ENCODE measurements at places on chromosomes 16 and 17.

- DNase-seq: no peak
Observed at GRCh38 chr16:21186326-21186691, 25.1 kb downstream of the ZP2 start.

DNA sequence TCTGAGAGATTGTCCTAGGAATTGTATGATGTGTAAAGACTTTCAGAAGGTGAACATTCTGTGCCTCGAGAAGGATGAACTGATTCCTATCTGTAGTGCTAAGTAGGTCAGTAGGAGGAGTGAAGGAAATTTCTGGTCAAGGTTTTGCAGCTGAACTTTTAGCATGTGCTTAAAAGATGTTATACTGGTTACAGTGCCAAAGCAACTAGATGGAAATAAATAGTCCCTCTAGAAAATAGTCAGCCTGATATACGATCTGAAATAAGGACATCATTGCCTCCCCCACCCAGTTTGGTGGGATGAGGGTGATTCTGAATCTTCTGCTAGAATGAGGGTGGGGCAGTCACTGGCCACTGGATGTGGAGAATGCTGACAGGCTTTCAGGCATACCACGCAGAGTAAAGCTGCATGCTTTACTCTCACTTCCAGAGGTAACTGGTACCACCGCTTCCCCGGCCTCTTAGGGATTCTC is 57.2 kb upstream of the VPS4A start:
- no peak for DNase-seq

- no peak for DNase-seq
Observed at GRCh38 chr16:1523581-1524245, 9.8 kb upstream of the TMEM204 start.

- peak; percentile 27 for DNase-seq
Observed at GRCh38 chr16:53998024-53998810, 288.4 kb downstream of the IRX3 start.

DNA sequence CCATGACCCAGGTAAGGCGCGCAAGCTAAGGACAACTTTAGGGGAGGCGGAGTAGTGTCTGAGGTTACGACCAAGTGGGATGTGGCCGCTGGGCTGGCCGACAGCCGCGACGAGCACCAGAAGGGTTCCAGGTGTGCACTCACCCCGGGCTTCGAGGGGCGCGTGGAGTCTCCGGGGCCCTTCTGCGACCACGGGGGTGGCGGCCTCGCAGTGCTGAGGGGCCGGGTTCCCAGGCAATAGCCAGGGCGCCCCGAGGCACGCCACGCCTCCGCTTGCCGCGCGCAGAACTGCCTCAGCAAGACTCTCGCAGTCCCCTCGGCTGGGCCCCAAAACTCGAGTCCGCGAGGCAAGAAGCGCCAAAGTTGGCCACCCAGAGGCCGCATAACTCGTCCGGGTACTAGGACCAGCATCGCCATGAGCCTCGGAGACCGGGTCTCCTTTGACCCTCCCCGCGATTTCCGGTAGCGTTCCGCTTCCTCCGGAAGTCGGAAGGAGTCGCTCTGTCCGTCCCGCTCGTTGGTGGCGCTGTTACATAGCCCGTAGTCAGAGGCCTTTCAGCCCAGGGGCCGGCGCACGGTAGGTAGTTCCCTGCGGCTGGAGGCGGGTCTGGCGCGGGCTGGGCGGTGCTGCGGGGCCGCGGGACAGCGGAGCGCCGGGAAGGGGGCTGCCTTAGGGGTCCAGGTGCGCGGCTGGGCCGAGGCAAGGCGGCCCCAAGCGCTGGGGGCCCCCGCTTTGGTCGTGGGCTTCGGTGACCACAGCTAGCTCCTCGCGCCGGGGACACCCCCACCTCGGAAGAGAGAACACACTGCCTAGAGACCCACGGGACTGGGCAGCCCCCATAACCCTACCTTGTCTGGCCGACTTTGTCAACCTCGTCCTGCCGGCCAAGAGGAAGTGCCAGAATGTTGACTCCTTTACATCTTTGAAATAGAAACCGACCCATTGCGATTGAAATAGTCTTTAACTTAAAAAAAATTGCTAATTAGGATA is at the start of the genes ADPRM and SCO1:
ADPRM (plus strand) TSS at position 503 of the 990 bp plus-strand sequence. CDS start 7,333 bp downstream, outside the sequence.
SCO1 (minus strand) TSS at position 442 of the 990 bp plus-strand sequence; CDS start at position 416, 26 bp downstream.
- DNase-seq: peak; percentile 88

- DNase-seq: no peak
Observed at GRCh38 chr16:71919035-71919434, 23.7 kb downstream of the IST1 start.

GRCh38 chr16:11203111-11203623 is 52.8 kb downstream of the SOCS1 start:
- no peak for DNase-seq

- no peak for DNase-seq
Observed at GRCh38 chr17:19531780-19532501, 1.7 kb upstream of the SLC47A1 start.

GRCh38 chr17:77646046-77646430 is 312.5 kb upstream of the TNRC6C start:
- no peak for DNase-seq

GRCh38 chr16:2190659-2191445 is 5.6 kb downstream of the CASKIN1 start:
- no peak for DNase-seq

DNA sequence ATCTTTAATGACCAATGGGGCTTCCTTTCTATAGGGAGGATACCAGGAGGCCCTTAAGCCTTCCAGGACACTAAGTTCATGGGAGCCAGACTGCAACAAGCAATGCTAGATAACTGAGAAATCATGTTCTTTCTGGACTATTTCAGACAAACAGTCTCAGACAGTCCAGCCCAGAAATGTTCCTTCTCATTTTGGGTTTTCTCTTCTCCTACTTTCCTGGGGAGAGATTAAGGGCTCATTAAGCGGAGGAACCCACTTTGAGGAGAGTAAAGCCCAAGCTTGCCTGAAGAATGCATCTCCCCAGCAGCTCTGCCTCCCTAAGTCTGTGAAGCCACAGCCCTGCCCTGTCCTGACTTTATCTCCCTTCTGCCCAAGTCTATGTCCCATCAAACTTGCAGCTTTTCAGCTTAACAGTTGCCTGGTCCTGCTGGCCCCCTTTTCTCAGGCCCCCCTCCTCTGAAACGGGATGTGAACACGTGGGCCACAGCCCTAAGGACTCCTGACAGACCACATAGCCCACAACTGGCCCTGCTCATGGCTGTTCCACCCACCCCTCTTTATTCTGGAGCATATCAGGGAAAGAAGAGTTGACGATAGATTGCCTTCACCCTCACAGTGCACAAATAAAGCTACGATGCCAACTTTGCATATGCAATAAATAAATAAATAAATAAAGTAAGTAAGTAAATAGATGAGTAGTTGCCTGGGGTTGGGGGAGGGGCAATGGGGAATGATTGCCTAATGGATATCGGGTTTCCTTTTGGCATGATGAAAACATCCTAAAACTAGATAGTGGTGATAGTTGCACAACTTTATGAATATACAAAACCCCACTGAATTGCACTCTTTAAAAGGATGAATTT is 111.0 kb downstream of the N4BP1 start:
- no peak for DNase-seq

GRCh38 chr17:42308446-42308845 is 20.1 kb downstream of the STAT5A start:
- no peak for DNase-seq

GRCh38 chr17:70857351-70857750 is 688.0 kb downstream of the KCNJ2 start:
- no peak for DNase-seq

DNA sequence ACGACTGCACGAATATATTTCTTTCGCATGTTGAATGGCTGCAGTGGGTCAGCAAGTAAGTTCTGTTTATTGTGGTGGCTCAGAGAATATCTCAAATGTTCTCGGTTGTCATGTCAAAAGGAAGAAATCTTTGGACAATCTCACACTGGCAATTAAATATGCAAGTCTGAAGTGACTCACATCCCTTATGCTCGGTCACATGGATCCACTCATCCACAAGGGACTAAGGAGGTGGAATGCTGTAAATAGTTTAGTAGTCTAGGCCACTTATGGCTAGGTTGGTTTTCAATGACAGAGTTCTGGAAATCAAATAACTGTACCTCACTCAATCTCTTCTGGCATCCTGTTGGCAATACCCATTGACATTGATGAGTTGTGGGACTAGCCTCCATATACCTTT is 33.0 kb upstream of the PMP22 start:
- no peak for DNase-seq

- no peak for DNase-seq
Observed at GRCh38 chr17:17628388-17629008, 37.0 kb upstream of the PEMT start.

DNA sequence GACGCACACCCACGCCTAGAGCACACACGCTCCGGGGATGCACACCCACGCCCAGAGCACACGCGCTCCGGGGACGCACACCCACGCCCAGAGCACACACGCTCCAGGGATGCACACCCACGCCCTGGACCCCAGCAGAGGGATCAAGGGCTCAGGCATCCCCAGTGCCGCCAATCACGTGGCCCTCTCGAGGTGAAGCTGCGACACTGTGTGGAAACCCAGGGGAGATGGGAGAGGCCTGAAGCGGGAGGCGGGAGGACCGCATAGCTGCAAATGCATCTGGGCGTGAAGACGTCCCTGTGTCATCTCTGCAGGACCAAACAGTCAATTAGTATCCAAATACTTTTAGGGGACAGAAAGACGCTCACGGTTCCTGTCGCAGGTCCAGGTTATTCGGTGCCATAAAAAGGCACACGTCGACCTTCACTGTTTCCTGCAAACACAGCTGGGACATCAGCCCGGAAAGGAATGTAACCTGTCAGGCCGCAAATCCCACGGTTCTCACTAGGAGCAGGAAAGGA is 56.4 kb downstream of the TBC1D16 start:
- DNase-seq: no peak

- DNase-seq: no peak
Observed at GRCh38 chr16:51577621-51578303, 426.7 kb upstream of the SALL1 start.

DNA sequence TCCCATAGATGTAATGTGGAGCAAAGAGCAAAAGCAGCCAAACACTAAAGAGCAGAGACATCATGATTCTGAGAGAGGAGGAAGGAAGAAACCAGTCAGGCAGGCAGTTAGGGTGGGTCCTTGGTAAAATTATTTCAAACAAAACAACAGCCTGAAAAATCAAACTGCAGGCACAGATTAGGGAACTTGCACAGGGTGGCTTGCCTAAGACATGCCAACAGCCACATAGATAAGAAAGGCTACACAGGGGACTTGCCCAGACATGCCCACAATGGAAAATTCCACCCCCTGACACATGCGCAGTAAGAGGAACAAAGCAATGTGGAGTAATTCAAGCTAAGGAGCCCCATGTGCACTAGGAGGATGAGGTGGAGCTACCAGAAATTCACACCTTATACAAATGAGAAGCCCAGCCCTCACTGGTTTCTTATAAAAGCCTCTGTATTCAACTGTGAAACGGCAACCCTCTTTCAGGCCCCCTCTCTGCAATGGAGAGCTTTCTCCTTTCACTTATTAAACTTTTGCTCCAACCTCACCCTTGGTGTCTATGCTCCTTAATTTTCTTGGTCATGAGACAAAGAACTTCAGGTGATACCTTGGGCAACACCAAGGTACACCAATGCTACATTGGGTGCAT is 7.3 kb upstream of the GAS7 start:
- DNase-seq: no peak

DNA sequence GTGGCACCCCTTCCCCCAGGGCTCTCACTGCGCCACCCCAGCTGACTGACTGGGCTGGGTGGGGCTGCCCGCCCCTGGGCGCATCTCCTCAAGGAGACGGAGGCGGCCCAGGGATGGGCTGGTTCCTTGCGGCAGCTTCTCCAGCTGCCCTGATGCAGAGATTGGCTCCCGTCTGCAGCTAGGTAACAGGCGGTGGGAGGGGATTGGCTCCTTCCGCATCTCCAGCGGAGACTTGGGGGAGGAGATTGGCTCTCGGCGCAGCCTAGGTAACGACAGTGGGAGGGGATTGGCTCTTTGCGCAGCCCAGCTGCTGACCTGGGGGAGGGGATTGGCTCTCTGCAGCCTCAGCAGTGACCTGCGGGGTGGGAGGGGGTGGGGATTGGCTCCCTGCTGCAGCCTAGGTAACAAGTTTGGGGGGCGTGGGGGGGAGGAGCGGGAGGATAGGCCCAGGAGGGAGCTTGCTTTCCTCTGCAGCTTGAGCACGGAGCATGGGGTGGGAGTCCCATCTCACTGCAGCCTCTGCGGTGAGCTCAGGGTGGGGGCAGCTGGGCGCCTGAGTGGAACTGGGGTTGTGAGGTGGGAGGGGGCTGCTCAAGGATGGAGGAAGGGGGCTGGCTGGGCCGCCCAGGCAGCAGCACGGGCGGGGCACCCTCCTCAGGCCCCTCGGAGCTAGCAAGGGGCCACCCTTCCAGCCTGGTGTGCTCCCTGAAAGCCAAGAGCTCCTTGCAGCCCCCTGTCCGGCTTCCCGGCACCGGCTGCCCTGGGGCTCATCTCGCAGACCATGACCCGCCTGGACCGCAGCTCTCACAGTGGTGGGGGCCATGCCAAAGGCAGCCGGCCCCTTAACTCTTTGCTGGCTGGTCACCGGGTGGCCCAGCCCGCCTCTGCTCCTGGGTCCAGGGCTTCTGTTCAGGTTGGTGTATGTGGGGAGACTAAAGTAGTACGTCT is 6.4 kb downstream of the NFE2L1 start:
- no peak for DNase-seq

DNA sequence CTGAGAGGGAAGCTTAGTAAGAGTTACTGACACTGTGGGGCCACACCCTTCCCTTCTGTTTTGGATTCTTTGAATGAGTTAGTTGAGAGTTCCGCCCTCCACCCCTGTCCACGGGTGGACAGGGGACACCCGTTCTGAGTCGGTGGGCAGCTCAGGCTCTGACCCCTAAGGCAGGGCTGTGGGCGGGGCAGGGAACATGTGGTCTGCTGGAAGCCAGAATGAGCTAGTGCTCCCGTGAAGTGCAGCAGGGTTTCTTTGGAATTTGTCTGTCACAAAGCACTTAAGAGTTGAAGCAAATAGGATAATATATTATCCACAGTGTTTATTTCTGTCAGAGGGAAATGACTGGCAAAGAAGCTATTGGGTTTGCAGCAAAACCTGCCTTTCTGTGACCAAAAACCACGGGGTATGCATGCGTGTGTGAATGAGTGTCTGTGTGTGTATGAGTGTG is 90.1 kb downstream of the CLEC16A start:
- no peak for DNase-seq

GRCh38 chr16:1291576-1291974 is 17.9 kb upstream of the UBE2I start:
- DNase-seq: no peak

DNA sequence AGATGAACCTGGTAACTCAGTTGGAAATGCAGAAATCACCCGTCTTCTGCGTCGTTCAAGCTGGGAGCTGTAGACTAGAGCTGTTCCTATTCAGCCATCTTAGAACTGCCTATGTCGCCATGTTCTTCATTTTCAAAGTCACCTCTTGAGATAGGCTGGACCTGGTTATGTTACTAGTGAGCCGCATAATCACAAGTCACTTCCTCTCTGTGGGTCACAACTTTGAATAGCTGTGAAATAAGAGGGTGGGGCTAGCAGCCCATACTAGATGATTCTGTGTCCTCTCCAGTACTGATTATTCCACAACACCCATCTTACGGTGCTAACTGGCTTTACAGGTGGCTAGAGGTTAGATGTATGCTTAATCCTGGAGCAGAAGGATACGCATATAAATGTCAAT is 74.2 kb downstream of the VPS53 start:
- no peak for DNase-seq

- no peak for DNase-seq
Observed at GRCh38 chr17:42130310-42130936, 7.8 kb downstream of the HSPB9 start.

All from Caco-2 (cell line).